ENCODE measurements at places on chromosomes 2 and 18.

DNA sequence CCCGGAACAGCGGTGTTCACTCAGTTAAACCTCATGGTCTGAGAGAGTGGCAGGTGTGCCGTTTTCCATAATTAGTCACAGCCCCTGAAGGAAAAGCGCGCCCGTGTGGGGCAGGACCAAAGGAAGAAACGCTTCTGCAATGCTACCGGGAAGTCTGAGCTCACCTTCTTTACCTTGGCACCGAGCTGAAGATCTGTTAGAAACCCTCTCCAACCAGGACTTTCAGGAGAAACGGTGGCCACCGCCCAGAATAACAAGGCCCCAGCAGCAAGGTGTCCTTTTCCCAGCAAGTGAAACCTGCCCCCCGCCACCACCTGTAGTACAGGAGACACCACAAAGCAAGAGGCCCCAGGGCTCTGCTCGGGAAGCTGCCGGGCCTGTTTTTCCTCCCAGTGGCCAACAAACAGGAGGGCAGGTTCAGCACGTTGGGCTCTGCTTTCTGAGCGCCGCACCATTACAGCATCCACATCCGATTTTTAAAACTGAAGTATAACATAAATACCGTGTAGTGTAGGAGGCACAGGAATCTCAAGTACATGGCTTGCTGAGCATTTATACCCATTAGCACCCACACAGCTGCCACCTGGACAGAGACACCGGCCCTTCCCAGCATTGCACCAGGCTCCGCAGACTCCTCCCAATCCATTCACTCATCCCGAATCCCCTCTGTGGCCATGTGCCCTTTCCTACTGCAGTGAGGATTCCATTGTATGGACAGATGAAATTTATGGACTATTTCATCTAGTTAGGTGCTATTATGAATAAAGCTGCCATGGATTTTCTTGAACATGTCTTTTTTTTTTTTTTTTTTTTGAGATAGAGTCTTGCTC is 121.8 kb upstream of the RIOK3 start:
- DNase-seq, result no peak

DNA sequence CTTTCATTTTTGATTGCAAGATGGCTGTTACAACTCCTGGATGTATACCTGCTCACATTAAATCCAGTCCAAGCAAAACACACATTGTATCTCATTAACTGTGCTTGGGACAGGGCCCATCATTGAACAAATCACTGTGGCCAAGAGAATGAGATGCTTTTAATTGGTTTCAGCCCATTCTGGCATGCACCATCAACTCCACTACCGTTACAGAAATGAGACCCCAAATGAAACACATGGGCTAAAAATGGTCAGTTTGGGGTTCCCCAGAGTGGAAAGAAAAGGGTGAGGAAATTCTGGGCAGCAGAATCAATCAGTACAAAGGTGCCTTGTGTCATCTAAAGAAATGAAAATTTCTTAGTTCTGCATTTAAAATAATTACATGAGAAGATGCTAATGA is 52.7 kb downstream of the FAM171B start:
- DNase-seq, result no peak

- DNase-seq, result no peak
These were observed 144.9 kb downstream of the SCG2 start for GRCh38 chr2:223457301-223457700.

- DNase-seq, result no peak
These were observed 2.6 kb downstream of the IL18RAP start for GRCh38 chr2:102425441-102426132.

GRCh38 chr2:64617631-64618151 is 36.0 kb downstream of the SERTAD2 start:
- DNase-seq, result no peak

- no peak for DNase-seq
These were observed 1597.9 kb upstream of the ACVR2A start for GRCh38 chr2:146246736-146247523.

DNA sequence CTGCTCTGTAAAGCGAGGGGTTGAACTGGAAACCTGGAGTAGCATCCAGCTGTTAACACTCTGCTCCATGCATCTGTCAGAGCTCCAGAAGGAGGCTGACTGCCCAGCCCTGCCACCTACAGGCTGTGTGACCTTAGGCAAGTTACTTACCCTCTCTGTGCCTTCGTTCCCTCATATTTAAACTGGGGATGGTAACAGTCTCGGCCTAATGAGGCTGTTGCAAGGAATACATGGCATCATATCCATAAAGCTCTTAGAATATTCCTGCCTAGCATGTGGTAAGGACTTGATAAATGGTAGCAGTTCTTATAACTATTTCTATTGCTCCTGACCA is 80.6 kb downstream of the LRRFIP1 start:
- DNase-seq, result no peak

DNA sequence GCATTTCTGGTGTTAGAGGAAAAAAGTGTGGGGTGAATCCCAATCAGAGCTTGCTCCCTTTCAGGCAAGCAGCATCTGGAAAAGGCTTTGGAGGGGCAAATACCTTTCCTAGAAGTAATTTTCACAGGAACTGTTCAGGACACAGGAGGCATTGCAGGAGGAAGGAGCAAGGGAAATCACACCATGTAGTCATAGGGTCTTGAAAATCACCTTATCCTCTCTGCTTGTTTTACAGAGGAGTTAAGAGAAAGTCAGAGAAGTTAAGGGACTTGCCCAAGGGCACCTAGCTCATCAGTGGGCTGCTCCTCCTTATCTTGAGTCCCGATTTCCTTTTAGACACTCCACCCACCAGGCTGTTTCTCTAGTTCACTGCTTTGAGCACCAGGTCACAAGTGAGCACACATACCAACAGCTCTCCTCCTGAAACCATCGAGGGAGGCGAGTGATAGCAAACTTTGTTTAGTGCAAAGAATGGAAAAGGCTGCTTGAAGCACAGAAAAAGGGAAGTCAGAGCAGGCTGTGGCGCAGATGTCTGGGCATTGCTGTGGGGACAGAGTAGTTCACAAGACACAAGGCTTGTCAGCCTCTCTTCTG is 89.2 kb upstream of the CXCR4 start:
- no peak for DNase-seq

- no peak for DNase-seq
These were observed 459 bp upstream of the EFR3B start for GRCh38 chr2:25041307-25041927.

- no peak for DNase-seq
These were observed 141.7 kb upstream of the SIX3 start for GRCh38 chr2:44799754-44800153.
